ENCODE measurements at places on chromosomes 11 and 22. TPM values are rescaled to one million over a fixed set of nuclear protein-coding genes. Genes with fewer than 3 reads are reported as not detected.

The MS4A10 gene
- not detected for polyA plus RNA-seq

The TMEM191C gene
- 3.9 TPM for polyA plus RNA-seq

The FGF19 gene
- not detected for polyA plus RNA-seq

The PHOX2A gene
- polyA plus RNA-seq, result not detected

The NCR3LG1 gene
- polyA plus RNA-seq, result 0.71 TPM

The ZP1 gene
- polyA plus RNA-seq, result 0.08 TPM

The FGF3 gene
- polyA plus RNA-seq, result not detected

The SNX32 gene
- 0.47 TPM for polyA plus RNA-seq

The APOA4 gene
- 0.05 TPM for polyA plus RNA-seq

The RHOD gene
- polyA plus RNA-seq, result 194 TPM

The OR8H1 gene
- polyA plus RNA-seq, result not detected

The DBX1 gene
- not detected for polyA plus RNA-seq

The HMOX1 gene
- polyA plus RNA-seq, result 74.0 TPM

The SRRD gene
- 7.4 TPM for polyA plus RNA-seq

The CALCA gene
- polyA plus RNA-seq, result 0.02 TPM

The SLC29A2 gene
- 4.7 TPM for polyA plus RNA-seq

The SCN3B gene
- polyA plus RNA-seq, result 0.29 TPM

The GRAMD4 gene
- polyA plus RNA-seq, result 18.0 TPM

The APLP2 gene
- 80.5 TPM for polyA plus RNA-seq

The GRIA4 gene
- polyA plus RNA-seq, result not detected

The MOGAT2 gene
- not detected for polyA plus RNA-seq

The CSF2RB gene
- polyA plus RNA-seq, result 0.75 TPM

The CCS gene
- 39.8 TPM for polyA plus RNA-seq

The GPR83 gene
- polyA plus RNA-seq, result 0.01 TPM

The LDLRAD3 gene
- 4.8 TPM for polyA plus RNA-seq

The FAM181B gene
- 0.51 TPM for polyA plus RNA-seq

The ASRGL1 gene
- polyA plus RNA-seq, result 1.3 TPM

The NNMT gene
- polyA plus RNA-seq, result 69.1 TPM

The PLCB3 gene
- 24.6 TPM for polyA plus RNA-seq

The KCNQ1OT1 gene
- polyA plus RNA-seq, result 0.04 TPM

The SHANK2 gene
- polyA plus RNA-seq, result 0.84 TPM

The PLAAT5 gene
- 0.12 TPM for polyA plus RNA-seq

The WNT11 gene
- 0.20 TPM for polyA plus RNA-seq

The C11orf86 gene
- not detected for polyA plus RNA-seq

The ISX gene
- not detected for polyA plus RNA-seq

The MRGPRX2 gene
- not detected for polyA plus RNA-seq

The MS4A6E gene
- not detected for polyA plus RNA-seq

The SLC1A2 gene
- not detected for polyA plus RNA-seq

The CASP5 gene
- polyA plus RNA-seq, result not detected

The PGA3 gene
- 1.9 TPM for polyA plus RNA-seq

The GLB1L3 gene
- 0.04 TPM for polyA plus RNA-seq

The HBB gene
- polyA plus RNA-seq, result 0.53 TPM

The ANO1 gene
- polyA plus RNA-seq, result 5.8 TPM

The MMP3 gene
- 0.01 TPM for polyA plus RNA-seq

The CCDC73 gene
- 0.05 TPM for polyA plus RNA-seq

The RASSF10 gene
- 4.2 TPM for polyA plus RNA-seq

The ALKBH3 gene
- polyA plus RNA-seq, result 15.3 TPM

The MPZL2 gene
- polyA plus RNA-seq, result 150 TPM

The KRTAP5-5 gene
- not detected for polyA plus RNA-seq

All from esophagus (tissue), 2 donors.